ENCODE measurements at places on chromosomes 2 and 18. TPM values are rescaled to one million over a fixed set of nuclear protein-coding genes. Genes with fewer than 3 reads are reported as not detected.

CHRNG gene
- 0.52 TPM for polyA plus RNA-seq

SERPINB7 gene
- 0.54 TPM for polyA plus RNA-seq

TCF23 gene
- polyA plus RNA-seq: 0.69 TPM

PDE1A gene
- polyA plus RNA-seq: 24.5 TPM

TLX2 gene
- polyA plus RNA-seq: not detected

TMEM169 gene
- polyA plus RNA-seq: 14.8 TPM

CETN1 gene
- not detected for polyA plus RNA-seq

SATB2 gene
- 13.5 TPM for polyA plus RNA-seq

REG3A gene
- not detected for polyA plus RNA-seq

BOLL gene
- polyA plus RNA-seq: 0.18 TPM

HRH4 gene
- 0.33 TPM for polyA plus RNA-seq

NGEF gene
- 3.5 TPM for polyA plus RNA-seq

TNFRSF11A gene
- polyA plus RNA-seq: 3.4 TPM

BBS5 gene
- 18.3 TPM for polyA plus RNA-seq

PIK3C3 gene
- 77.7 TPM for polyA plus RNA-seq

UGT1A10 gene
- not detected for polyA plus RNA-seq

GATA6 gene
- polyA plus RNA-seq: 8.3 TPM

FAM237A gene
- polyA plus RNA-seq: not detected

C2orf66 gene
- 0.27 TPM for polyA plus RNA-seq

SLC16A14 gene
- polyA plus RNA-seq: 9.4 TPM

GLI2 gene
- polyA plus RNA-seq: 10.1 TPM

PSMA8 gene
- polyA plus RNA-seq: not detected

M1AP gene
- 0.43 TPM for polyA plus RNA-seq

ATP6V1C2 gene
- polyA plus RNA-seq: 8.3 TPM

NTSR2 gene
- polyA plus RNA-seq: not detected

CIB4 gene
- 0.81 TPM for polyA plus RNA-seq

METTL4 gene
- 21.0 TPM for polyA plus RNA-seq

ERBB4 gene
- polyA plus RNA-seq: 34.7 TPM

CELF4 gene
- 4.9 TPM for polyA plus RNA-seq

DLX1 gene
- polyA plus RNA-seq: 0.30 TPM

TXNL4A gene
- polyA plus RNA-seq: 87.8 TPM

ADAM23 gene
- 3.0 TPM for polyA plus RNA-seq

CRYBA2 gene
- not detected for polyA plus RNA-seq

HJURP gene
- polyA plus RNA-seq: 19.1 TPM

COL6A3 gene
- 247 TPM for polyA plus RNA-seq

DUSP2 gene
- polyA plus RNA-seq: 4.0 TPM

TUBB8B gene
- 0.52 TPM for polyA plus RNA-seq

PLGLB2 gene
- 8.8 TPM for polyA plus RNA-seq

ANKAR gene
- polyA plus RNA-seq: 6.6 TPM

SOS1 gene
- polyA plus RNA-seq: 62.9 TPM

C2orf78 gene
- not detected for polyA plus RNA-seq

HTR2B gene
- 24.1 TPM for polyA plus RNA-seq

REG1B gene
- polyA plus RNA-seq: not detected

SKOR2 gene
- not detected for polyA plus RNA-seq

GAL3ST2 gene
- 0.13 TPM for polyA plus RNA-seq

REG3G gene
- not detected for polyA plus RNA-seq

LTBP1 gene
- polyA plus RNA-seq: 85.2 TPM

RBBP8 gene
- polyA plus RNA-seq: 52.1 TPM

C1QL2 gene
- polyA plus RNA-seq: not detected

LIPG gene
- polyA plus RNA-seq: 54.3 TPM

Data from left renal cortex interstitium (tissue), 4 donors.